Activated effector memory CD4-positive, alpha-beta T cell treated with Interleukin-2 at 50 U/mL for 16 hours (primary cell): ENCODE measurements at places on chromosomes 1 and 21.

DNA sequence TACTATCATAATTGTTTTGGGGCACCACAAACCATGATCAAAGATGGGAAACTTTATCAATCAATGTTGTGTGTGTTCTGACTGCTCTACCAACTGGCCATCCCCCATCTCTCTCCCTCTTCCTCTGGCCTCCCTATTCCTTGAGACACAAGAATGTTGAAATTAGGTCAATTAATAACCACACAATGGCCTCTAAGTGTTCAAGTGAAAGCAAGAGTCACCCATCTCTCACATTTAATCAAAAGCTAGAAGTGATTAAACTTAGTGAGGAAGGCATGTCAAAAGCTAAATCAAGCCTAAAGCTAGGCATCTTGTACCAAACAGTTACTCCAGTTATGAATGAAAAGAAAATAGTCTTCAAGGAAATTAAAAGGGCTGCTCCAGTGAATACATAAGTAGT is 390.3 kb upstream of the NFIA start:
- DNase-seq: no peak

DNA sequence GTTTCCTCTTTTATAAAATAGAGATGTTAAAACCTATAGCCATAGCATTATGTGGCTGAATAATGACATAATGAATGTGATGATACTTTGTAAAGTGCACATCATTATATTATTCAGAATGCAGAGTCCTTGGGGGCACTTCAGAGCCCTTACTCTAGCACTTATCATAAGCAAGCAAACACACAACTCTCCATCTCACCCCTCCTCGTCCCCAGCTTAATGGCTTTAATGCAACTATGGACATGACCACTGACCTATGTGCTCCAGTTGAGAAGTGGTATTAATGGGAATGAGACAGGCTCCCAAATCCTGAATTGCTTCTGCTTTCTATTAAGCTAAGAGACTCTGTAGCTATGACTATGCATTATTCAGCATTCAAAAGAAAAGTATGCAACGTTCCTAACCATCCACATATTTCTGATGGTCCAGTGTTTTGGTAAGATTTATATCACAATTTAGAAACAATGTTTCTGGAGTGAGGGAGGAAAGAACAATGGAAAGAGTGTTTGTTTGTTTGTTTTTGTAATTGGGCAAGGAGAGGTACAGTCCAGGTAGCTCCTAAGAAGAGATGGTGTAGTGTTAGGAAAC is 194.0 kb upstream of the PLXNA2 start:
- no peak for DNase-seq

DNA sequence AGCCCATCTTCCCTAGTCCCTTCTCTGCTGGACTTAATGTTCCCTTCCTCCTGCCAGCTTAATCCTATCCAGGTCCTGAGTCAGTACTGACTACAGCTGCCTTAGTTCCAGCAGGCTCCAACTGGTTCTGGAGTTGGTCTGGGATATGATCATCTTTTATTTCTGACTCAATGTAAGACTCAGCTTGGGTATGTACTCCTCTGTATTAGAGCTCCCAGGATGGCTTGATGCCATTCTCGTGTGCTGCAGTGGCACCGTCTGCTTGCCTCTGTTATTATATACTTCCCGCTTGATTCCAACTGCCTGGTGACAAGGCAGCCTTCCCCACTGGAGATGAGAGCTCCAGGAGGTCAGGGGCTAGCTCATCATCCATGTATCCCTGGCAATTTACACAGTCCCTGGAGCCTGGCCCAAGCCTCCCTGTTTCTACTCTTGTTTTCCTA is 164.4 kb upstream of the DPT start:
- no peak for DNase-seq

- DNase-seq: no peak
Measured at GRCh38 chr21:38467374-38467773, 30.9 kb downstream of the ERG start.

- DNase-seq: no peak
Measured at GRCh38 chr1:90724361-90724760, 7.3 kb upstream of the BARHL2 start.

GRCh38 chr1:117615474-117615873 is 9.6 kb downstream of the TENT5C start:
- no peak for DNase-seq
